ENCODE measurements at places on chromosomes 7 and 10.
A peak's percentile ranks its signal among the peaks of the same experiment; 100 is the strongest.

DNA sequence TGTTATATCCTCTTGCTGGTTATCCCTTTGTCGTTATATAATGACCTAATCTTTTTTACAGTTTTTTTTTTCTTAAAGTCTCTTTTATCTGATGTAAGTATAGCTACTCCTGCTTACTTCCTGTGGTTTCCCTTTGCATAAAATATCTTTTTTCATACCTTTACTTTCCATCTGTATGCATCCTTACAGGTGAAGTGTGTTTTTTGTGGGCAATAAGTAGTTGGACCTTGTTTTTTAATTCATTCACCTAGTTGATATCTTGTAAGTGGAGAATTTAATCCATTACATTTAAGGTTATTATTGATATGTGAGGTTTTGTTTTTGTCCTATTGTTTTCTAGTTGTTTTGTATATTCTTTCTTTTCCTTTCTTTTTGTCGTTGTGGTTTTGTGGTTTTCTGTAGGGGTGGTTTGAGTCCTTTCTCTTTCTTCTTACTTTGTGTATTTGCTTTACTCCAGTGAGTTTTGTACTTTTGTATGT, 168.6 kb downstream of the MLLT10 start:
- no peak for DNase-seq

DNA sequence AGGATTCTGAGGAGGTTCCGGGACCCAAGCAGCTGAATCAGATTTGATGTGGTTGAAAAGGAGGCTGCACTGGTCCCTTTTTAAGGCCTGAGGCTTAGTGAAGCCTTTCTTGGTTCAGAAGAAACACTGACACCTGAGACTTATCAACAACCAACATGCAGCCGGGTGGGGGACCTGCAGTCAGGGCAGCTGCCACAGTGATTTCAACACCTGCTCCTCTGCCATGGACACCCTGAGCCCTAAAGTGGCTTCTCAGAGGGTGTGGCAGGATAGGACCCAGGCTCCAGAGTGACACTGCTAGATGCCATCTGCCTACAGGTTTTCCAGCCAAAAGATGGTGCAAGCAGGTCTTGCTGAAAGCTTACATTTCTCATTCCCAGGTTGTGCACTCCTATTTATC, 99.3 kb downstream of the COL13A1 start:
- DNase-seq: no peak

- DNase-seq: no peak
Measured at GRCh38 chr7:1065263-1065584, 20.9 kb downstream of the GPR146 start.

- no peak for DNase-seq
Measured at GRCh38 chr7:66430164-66430545, 198.5 kb upstream of the KCTD7 start.

- no peak for DNase-seq
Measured at GRCh38 chr7:135208102-135208793, 3.1 kb downstream of the WDR91 start.

- DNase-seq: no peak
Measured at GRCh38 chr7:44615149-44615611, 8.8 kb downstream of the OGDH start.

DNA sequence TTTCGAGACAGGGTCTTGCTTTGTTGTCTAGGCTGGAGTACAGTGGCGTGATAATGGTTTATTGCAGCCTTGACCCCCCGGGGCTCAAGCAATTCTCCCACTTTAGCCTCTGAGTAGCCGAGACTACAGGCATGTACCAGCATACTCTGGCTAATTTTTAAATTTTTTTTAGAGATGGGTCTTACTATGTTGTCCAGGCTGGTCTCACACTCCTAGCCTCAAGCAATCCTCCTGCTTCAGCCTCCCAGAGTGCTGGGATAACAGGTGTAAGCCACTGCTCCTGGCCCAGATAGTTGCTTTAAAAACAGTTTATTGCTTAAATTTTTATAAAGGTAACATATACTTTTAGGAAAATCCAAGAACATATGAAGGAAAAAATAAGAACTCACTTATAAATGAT, 26.3 kb downstream of the NEURL1 start:
- DNase-seq: no peak

GRCh38 chr10:64515970-64516699, 994.9 kb downstream of the REEP3 start:
- no peak for DNase-seq

GRCh38 chr7:104553074-104553473, 224.7 kb downstream of the LHFPL3 start:
- no peak for DNase-seq

DNA sequence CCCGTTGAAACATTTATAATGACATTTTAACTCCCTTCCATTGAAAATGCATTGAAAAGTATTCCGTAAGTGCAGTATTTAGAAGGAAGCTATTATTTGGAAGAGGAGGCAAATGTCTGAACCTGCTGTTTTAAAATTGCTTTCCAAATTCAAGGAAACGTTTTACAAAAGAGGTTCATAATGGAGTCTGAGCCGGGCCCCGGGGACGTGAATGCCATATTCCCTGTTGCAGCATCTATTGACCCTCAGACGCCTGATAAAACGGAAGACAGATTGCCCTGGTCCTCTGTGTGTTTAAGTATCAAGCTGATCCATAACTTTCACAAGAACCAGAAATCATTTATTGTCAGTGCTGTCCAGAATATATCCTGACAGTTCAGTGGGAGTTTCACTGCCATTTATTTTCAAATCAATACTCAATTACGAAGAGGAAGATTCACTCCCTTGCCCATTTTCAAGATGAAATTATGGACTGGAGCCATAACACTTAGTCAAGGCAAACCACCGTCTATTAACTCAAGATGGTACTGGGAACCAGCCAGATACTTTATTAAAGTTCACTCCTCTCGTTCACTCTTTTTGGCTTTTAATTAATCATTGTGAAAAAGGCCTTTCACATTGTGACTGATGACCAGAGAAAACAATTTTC, 435.7 kb upstream of the PFKP start:
- no peak for DNase-seq

- no peak for DNase-seq
Measured at GRCh38 chr10:119801998-119802538, 70.6 kb downstream of the MCMBP start.

- DNase-seq: no peak
Measured at GRCh38 chr7:25286756-25287155, 58.5 kb upstream of the NPVF start.

DNA sequence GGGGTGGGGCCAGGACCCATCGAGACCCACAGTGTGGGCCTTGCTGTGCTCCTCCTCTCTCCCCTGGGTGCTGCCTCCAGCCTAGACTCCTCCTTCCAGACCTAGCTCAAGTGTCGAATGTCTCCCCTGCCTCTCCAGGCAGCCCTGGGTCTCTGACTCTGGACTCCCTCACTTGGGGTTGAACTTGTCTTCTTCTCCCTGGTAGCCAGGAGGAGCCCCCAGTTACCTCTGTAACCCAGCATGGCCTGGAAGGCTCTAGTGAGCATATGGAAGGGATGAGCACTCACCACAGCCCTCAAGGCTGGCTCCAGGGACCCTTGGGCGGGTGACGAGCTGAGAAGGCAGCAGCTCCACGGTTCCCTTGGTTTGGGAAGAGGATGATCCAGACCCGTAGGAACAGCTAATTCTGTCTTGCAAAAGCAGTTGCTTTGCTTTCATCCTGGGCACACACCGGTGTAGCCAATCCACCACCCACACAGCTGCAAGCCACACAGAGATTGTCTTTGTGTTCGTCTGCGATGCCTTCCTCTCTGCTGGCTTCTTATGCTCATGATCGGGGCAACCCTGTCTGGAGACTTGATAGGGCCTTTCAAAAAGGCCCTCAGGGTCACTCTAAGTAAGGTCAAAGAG, 52.3 kb upstream of the ANTXRL start:
- DNase-seq: no peak

- DNase-seq: no peak
Measured at GRCh38 chr10:75058161-75058560, 53.3 kb upstream of the SAMD8 start.

GRCh38 chr7:98681951-98682350, 64.9 kb downstream of the NPTX2 start:
- DNase-seq: no peak

DNA sequence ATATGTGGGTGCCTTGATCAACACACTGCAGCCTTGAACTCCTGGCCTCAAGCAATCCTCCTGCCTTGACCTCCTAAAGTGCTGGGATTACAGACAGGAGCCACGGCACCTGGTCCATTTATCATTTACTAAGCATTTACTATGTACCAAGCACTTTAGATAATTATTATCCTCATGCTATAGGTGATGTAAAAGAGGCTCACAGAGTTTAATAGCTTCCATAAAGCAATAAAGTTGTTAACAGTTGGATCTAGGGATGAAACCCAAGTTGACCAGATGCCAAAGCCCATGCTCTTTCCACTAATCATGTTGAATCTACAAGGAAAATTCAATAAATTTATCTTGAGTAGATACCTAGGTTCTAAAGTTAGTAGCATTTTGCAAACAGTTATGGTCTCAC, 5.0 kb downstream of the NAPEPLD start:
- no peak for DNase-seq

- no peak for DNase-seq
Measured at GRCh38 chr7:109782806-109783205, 1213.1 kb downstream of the DNAJB9 start.

GRCh38 chr7:27435461-27435860, 192.9 kb downstream of the EVX1 start:
- no peak for DNase-seq

GRCh38 chr10:21509341-21510240, 15.9 kb downstream of the SKIDA1 start:
- no peak for DNase-seq

DNA sequence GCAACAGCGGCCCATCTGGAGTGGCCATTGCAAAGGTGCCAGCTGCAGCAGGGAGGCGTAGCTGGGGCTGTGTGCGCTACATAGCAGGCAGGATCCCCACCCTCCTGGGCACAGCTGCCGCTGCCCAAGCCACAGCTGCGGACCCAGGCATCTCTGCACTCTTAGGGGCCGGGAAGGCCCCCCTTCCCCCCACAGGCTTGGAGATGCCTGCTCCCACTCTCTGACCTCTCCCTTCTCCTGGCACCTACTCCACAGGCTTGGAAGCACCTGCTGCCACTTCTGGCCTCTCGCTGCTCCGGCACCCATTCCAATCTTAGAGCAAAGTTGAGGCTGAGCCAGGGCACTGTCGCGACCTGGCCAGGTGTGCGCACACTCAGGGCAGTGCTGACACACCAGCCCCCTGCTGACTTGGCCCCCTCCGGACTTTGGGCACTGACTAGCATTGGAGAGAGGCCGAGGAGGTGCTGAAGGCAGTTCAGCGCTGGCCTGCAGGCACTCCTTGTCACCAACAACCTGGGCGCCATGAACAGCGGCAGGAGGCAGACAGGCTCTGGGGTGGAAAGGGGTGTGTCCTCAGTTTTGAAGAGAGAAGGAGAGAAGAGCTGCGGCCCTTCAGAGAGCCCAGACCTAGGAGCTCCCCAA, 18.4 kb downstream of the RBM48 start:
- DNase-seq: no peak

DNA sequence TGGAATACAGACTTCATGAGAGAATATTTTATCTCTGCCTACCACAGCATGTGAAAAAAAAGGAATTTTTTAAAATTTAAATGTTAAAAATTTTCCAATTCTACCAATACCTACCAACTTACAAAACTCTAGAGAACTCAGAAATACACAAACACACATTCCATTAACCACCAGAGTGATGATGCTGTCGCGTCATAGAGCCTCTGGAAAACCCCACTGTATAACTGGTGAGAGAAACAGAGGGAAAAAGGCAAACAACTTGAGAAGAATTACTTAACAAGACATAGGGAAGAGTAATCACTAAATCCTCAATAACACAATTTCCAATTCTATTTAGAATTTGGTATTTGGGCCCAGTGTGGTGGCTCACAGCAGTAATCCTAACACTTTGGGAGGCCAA, 6.2 kb upstream of the SPOCK2 start:
- DNase-seq: no peak

GRCh38 chr7:108348913-108349312, 107.3 kb downstream of the NRCAM start:
- no peak for DNase-seq

DNA sequence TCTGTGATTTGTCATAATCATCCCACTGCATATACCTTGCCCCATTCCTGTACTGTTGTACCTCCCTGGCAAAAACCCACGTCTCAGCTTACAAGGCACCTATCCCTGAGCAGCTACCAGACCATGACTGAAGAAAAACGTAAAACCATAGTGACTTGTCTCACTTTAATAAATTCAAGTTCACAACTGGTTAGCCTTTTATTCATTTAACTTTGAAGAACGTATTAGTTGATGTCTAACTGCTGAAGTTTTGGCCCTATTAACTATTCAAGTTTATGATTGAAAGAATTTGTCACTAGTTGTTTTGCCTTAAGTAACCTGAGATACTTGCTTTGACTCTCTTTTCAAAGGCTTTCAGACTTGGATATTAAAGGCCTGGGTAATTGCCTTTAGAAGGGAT, 59.7 kb downstream of the GALNT11 start:
- DNase-seq: no peak

- no peak for DNase-seq
Measured at GRCh38 chr10:78247266-78247665, 213.6 kb downstream of the RPS24 start.

GRCh38 chr10:35127289-35127891, 744 bp downstream of the CREM start:
- DNase-seq: no peak

- DNase-seq: no peak
Measured at GRCh38 chr7:95893484-95893883, 121.1 kb downstream of the DYNC1I1 start.

DNA sequence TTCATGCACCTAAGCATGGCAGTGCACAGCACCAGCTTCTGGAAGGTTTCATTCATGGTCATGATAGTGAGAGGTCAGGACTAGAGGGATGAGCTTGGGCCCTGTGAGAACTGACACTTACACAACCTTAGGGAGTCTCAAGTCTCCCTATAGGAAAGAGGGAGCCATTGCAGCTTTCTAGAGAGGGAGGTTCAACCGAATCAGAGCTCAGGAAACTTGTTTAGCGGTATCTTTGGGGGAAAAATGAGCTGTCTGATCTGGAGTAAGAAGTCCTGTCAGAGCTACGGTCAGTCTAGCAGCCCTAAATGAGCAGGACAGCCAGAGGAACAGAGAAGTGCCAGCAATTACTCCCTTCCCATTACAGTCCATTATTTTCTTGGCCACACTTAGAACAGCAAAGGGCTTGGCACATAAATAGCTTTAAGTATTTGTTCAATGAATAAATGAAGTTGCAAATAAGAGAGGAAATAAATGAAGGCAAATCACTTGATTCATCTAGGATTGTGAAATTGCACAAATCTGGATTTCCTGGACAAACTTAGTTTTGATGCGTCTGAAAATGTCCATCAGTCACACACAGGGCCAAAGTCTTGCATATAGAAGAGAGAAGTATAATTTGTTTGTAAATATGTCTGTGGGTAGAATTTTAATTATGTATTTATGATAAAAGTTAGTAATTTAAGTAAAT, 262.0 kb downstream of the GLI3 start:
- DNase-seq: no peak

GRCh38 chr7:114889646-114890285, 32.1 kb upstream of the MDFIC start:
- DNase-seq: peak; percentile 95

Data from HFF-Myc (cell line).